ENCODE measurements at places on chromosomes 1 and 21.

DNA sequence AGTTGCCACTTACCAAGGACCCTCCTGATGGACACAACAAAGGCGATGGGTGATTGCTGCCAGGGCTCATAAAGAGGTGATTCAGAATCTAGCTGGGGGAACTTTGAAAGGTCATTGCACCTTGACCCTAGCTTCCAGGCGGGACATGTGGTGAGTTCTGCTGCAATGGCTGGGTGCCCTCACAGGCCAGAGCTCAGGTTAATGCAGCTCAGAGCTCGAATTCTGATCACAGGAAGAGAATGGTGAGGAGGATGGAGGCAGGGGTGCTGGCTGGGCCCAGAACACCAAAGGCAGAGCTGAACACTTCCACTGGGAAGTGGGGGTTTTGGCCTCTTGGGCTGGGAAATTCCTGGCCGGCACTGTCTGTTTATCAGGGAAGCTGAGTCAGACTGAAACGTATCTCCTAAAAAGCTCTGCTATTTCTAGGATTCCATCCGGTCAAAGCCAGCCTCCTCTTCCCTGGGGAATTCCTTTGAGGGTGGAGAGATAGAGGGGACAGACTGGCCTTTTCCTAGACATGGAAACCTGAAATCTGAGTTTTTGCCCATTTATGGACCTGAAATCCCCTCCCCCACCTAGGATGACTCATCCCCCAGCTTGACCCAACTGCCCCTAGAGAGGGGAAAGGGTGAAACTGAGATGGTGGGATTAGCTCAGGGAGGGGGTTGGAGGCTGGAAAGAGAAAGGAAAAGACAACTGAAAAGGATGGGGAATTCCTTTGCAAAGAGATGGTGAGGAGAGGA is 27.2 kb downstream of the NUAK2 start:
- no peak for DNase-seq

DNA sequence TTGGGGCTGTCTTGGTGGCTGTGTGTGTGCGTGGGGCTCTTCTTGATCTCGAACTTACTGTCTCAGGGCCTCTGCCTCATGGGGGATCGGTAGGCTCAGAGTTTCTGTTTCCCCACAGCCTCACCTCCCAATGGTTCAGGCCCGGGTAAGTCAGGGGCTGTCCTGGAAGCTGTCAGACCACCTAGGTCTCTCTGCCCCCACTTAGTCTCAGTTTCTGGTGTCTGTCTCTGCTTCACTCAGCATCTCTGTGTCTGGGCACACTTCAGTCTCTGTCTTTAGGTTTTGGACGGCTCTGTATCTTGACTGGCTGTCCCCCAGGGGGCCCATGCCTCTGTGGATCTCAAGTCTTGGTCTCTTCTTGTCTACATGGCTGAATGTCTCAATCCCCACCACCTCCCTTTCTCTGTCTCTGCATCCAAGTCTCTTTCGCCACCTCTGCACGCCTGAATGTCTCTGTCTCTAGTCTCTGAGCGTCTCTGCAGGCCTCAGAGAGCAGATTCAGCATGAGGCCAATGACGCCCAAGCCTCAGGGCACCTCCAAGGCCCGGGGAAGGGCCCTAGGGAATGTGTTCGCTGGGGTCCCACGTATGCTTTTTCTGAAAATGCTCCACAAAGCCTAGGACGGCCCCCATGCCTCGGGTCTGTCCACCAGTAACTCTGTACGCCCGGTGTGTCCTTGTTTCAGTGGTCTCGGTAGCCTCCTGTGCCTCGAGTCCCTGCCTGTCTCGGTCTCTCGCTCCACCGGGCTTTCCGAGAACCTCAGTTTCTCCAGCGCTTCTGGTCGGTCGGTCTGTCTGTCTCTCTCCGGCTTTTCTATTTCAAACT is 818 bp downstream of the FHL3 start:
- no peak for DNase-seq

GRCh38 chr21:25563361-25564116 is 43.7 kb downstream of the MRPL39 start:
- peak; percentile 34 for DNase-seq

DNA sequence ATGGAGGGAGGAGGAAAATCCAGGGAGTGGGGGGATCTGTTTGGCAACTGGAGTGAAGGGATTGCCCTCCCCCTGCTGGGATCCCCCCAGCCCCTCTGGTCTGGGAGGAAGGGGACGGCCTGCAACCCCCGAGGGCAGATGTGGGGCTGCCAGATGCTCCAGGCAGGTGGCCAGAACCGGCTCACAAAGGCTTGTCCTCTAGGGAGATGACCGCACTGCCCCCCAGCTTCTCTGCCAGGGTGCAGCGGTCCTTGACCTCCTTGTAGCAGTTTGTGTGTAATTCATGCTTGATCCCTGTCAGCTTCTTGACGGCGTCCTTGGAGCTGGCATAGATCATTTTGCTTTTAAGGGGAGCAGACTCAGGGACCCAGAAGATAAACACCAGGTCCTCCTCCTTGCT is 69.2 kb downstream of the ROR1 start:
- no peak for DNase-seq

- no peak for DNase-seq
These were observed 70.0 kb downstream of the IL23R start for GRCh38 chr1:67236277-67236676.

GRCh38 chr1:220526294-220526693 is 1.6 kb upstream of the MARK1 start:
- no peak for DNase-seq

Measured in stimulated activated CD4-positive, alpha-beta T cell treated with anti-CD3 and anti-CD28 coated beads, Interleukin-4, amount 100 ng/mL, for 4 hours (primary cell).